ENCODE measurements at places on chromosomes 13 and 19.

DNA sequence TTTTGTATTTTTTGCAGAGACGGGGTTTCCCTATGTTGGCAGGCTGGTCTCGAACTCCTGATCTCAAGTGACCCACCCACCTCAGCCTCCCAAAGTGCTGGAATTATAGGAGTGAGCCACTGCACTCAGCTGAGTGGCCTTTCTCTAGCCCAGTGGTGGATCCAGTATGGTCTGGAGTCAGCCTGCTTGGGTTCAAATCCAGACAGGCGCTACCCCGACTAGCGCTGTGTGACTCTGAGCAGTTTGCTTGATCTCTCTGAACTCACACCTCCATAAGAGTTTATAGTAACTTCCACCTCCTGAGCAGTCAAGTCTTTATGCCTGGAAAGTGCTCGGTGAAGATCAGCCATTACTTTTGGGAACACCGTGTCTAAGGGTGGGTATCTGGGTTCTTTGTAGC lies 10.4 kb downstream of the S1PR2 start:
- no peak for DNase-seq

DNA sequence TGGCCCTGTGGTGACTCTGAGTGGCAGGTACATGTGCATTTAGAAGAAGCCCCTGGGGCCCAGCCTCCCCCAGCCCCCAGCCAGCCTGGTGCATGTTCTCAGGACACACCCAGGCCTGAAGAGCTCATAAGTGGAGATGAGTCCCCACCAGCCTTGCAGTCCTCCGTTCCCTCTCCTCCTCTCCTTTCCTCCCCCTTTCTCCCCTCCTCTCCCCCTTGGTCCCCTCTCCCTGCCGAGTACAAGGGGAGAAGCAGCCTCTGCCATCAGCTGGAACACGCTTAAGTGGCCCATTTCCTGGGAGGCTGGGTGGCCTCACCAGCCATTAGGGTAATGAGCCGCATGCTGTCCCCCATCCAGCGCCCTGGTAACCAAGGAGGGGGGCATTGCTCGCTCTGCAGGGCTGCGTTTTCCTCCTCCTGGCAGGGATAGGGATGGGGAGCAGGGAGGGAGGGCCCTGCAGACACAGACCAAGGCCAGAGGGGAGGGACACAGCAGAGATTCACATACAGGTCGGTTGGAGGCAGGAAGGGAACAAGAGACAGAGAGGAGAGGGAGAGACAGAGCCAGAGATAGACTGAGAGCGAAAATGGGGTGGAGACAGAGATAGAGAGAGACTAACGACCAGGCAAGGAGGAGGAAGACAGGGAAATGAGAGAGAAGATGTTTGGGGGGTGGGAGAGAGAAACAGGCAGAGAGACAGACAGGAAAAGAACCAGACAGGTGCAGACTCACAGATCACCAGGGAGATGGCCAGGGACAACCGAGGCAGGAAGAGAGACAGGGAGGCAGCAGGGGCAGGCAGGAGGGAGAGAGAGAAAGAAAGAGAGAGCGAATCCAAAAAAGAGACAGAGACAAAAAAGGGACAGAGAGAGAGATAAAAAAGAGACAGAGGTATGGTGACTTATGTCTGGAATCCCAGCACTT lies 19.3 kb upstream of the DPP9 start:
- no peak for DNase-seq

DNA sequence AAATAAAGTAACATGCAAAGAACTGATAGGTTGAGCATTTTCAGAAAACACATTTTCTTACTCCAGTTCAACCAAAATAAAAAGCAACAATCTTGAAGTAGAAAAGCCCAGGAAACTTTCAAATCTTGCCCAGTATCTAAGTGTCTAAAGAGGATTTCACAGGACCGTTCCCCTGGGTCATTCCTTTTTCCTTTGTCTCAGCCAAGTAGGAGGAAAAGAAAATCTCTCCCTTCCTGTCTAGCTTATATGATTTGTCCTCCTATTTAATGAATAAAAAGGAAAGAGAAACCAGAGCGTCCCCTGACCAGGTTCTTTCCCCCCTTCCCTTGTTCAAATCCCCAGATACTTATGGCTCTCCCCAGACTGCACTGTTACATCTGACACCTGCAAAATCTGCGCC lies 248.0 kb downstream of the KCTD12 start:
- no peak for DNase-seq

DNA sequence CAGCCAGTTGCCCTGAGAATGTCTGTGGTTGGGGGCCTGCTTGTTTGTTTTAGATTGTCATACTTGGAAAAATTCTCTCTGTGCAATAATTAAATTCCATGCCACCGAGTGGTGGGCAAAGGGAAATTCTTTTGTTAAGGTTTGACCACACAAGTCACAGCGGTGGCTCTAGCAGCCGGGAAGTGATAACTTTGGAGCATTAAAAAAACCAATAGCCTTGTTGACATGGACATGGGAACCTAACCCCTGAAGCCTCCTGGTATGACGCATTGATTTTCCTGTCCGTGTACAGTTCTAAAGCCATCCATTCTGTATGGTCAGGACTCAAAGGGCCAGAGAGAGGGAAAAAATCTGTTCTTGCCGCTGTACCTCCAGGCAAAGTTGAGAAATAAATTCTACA lies 384.9 kb upstream of the ZNF507 start:
- DNase-seq = no peak

DNA sequence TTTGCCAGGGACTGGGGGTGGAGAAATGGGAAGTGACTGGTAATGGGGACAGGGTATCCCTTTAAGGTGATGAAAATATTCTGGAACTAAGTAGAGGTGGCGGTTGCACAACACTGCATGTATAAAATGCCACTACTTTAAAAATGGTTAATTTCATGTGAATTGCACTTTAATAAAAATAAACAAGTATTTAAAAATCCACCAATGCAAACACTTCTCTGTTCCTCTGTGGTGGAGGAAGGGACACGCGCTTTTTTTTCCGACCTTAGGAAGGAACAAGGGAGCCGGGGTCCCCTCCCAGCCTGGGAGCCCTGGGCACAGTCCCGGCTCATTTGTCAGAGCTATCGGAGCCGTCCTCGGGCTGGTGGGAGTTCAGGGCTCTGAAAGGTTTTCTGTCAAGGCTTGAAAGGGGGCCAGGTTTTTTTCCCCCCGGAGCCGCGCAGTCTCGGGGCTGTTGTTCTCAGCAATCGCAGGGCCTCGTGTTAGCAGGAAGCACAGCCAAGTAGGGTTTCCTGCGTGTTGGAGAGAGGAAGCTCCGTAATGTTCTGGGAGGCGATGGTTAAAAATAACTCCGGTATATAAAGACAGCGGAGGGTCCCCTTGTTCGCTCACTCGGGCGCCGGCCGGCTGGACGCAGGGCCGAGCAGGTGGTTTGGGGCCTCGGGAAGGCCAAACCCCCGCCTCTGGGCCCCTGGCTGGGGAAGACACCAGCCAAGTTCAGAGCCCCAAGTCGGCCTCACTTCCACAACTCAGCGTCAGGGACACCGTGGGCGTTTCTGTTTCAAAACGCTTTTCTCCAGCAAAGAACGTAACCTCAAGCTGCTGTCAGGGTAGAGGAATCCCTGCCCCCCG lies 41.2 kb upstream of the KLF2 start:
- DNase-seq = peak; percentile 88

DNA sequence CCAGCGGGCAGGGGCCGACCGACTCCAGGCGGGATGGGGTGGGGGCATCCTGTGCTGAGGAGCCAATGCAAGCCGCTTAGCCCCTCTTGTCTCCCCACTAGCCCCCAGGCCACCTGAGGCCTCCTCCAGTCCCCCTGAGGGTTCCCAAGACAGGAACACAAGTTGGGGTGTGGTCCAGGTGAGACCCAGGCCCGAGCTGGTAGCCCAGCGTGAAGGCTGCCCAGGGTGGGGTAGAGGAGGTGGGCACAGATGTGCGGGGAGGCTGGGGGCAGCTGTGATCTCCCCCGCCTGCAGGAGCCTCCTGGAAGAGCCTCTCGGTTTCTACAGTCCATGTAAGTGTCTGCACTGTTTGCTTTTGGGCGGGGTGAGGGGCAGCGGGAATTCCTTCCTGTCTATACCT lies 10.4 kb downstream of the TLE6 start:
- no peak for DNase-seq

DNA sequence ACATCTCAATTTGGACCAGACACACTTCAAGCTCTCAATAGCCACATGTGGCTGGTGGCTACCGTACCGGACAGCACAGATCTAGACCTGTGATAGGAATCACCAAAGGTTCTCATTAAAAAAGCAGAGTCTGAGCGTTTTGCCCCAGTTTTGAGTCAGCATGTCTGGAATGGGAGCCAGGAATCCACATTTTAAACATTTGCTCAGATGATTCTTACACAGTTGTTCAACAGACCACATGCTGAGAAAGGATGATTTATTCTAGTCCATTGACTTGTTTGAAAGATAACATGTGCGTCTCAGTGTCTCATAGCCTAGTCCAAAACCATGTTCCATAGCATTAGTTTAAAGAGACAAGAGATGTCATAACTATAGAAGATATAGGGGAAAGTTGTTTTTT lies 53.4 kb downstream of the FLT3 start:
- DNase-seq = no peak

DNA sequence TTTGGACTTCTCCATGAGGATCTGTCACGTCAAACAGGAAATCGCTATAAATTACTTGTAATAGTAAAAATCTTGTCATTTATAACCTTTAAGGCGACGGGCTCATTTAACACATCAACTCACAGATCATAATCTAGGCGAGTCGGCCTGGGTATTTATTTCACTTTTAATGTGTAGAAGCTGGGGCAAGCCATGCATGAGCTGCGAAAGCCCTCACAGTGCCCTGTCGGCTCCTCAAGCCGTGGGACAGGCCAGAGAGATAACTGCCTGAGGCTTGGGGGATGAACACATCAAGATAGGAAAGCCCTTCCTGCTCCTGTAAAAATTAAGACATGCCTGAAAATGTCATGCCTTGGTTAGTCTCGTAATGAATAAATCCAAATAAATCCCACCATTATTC lies 30.8 kb downstream of the SOX1 start:
- no peak for DNase-seq

- DNase-seq = no peak
Observed at GRCh38 chr19:56176881-56177280, 1.1 kb downstream of the GALP start.

DNA sequence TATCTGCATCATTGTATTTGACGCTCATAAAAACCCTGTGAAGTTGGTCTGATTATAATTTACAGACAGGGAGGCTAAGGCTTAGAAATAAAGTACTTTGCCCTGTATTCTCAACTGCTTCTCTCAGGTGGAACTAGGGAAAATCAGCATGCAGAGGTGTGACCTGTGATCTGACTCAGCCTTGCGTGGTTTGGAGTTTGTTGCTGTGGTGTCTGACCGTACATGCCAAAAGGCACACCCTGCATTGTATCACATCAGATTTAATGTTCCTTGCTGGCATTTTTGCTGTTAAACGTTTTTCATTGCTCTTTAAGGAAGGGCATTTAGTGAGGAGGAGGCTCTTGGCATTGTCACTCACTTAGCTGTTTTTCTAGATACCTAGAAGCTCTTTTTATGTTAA lies 58.8 kb upstream of the C1QTNF9B start:
- no peak for DNase-seq

DNA sequence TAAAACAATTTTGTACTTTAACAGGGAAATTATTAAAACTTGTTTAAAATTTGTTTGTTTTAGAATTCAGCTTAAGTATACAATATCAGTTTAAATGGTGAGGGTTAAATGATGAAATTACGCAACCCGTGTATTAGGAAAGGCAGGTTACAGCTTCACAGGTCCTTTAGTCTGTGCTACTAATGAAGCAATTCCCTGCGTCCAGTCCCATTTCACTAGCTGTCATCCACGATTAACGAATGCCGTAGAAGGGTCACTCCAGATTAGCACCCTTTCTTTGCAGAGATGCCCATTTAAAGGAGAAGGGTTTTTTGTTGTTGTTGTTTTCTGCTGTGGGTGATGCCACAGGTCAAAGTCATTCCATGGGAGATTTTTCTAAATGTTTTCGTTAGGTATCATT lies 457.6 kb upstream of the SLC10A2 start:
- DNase-seq = no peak

- peak; percentile 81 for DNase-seq
Observed at GRCh38 chr19:18208098-18208951, 4.5 kb upstream of the RAB3A start.

- DNase-seq = peak; percentile 91
Observed at GRCh38 chr19:27793644-27794493, 1419.1 kb downstream of the UQCRFS1 start.

- no peak for DNase-seq
Observed at GRCh38 chr19:46728208-46728607, 11.3 kb upstream of the PRKD2 start.

- DNase-seq = no peak
Observed at GRCh38 chr13:26382835-26383234, 128.9 kb downstream of the CDK8 start.

DNA sequence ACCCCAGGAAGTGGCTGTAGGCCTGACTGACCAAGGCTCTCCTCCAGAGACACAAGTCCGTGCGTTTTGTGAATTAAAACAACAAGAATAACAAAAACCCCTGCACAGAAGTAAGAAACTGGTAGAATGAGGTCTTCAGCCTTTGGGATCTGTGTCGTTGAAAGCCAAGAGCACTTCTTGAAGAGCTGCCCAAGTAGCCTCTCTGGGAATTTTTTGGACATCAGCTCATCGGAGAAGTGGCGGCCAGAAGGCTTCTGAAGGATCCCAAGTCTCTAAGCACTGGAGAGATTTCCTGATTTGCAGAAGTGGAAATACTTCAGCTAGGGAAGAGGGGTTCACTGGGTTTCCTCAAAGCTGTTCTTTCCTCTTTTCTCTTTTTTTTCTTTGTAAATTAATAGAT lies 100.4 kb upstream of the ZNF536 start:
- no peak for DNase-seq

DNA sequence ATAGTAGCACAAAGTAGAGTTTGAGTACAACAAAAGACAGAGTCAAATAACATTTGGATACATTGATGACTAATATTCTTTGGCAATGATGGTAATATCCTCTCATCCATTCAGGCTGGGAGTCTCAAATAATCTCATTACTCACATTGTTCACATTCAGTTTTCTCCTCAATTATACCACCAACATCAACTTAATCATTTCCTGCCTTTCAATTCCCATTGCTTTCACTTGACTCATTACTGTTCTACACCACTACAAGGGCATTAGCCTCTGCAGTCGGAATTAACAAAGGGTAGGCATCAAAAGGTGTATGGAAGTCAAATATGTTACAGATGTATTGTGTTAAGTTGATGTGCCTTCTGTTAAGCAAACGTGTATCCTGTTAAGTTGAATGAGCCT lies 518.4 kb upstream of the SLITRK1 start:
- DNase-seq = no peak

DNA sequence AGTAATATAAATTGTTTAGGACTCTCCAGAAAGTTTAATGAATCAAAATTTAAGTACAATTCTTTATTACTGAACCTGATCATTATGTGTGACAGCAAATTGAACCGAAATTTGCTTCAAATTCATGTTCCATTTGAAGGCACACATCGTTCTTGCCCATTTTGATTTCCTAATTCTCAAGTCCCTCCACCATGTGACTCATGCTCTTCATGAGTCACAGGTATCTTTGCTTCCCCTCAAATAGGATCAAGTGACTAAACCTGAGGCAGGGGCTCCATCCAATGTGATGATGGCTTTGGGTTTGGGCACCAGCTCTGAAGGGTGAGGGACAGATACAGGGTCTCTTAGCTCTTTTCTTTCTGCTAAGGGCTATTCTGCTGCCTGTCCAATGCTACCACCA lies 86.1 kb downstream of the THSD1 start:
- no peak for DNase-seq

GRCh38 chr19:17749912-17750317 lies 1.4 kb upstream of the FCHO1 start:
- DNase-seq = peak; percentile 63

- DNase-seq = no peak
Observed at GRCh38 chr13:108981407-108981806, 352.0 kb downstream of the MYO16 start.
